ENCODE measurements at places on chromosomes 7 and 10. TPM values are rescaled to one million over a fixed set of nuclear protein-coding genes. Genes with fewer than 3 reads are reported as not detected.

The PNLIPRP2 gene
- 0.44 TPM for polyA plus RNA-seq

The ASB10 gene
- not detected for polyA plus RNA-seq

The GJD4 gene
- not detected for polyA plus RNA-seq

The DNA2 gene
- 1.8 TPM for polyA plus RNA-seq

The SLC13A1 gene
- polyA plus RNA-seq = not detected

The TLX1 gene
- polyA plus RNA-seq = not detected

The SCRN1 gene
- polyA plus RNA-seq = 10.8 TPM

The FAM180A gene
- polyA plus RNA-seq = 1.6 TPM

Data from adrenal gland (tissue), 19 donors.